ENCODE measurements at places on chromosomes 5 and 9.

DNA sequence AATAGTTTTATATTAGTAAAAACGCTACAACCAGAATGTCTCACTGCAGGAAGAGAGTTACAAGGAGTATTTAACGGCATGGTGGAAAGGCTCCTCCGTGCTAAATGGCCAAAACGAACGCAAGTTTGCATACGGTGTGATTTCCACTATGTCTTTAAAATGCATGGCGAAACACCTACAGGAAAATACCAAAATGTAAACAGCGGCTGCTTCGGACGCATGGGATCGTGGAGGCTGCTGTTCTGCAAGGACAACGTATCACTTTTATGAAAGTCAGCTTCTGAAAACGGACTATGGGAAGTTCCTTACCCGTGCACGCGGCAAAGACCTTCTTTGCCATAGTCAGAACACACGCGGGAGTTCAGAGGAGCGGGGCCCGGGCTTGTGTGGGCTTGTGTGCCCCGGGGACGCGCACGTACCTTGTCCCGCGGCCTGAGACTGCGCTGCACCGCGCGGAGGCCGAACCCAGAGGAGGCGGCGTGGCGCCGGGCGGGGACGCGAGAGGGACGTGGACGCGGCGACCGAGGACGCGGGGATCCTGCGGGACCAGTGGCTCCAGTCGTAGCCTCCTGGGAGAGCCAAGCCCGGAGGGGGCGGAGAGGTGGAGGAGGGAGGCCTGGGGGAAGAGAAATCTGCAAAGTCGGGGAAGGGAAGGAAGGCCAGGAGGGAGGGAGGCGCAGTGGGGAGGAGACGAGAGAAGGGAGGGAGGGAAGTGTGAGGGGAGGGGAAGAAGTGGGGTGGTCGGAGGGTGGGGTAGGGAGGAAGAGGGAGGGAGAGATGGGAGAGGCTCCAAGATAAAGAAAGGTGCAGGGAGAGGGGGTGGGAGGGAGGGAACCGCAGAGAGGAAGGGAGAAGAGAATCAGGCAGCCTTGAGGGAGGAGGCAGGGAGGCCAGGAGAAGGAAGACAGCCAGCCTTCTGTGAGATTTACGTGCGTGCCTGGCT is at the start of gene CMBL:
Gene CMBL (minus strand): TSS at position 697 of the 943 bp plus-strand sequence. CDS start 17,140 bp downstream, outside the sequence.
- no peak for DNase-seq

- no peak for DNase-seq
These were observed 23.7 kb downstream of the CSNK1G3 start for GRCh38 chr5:123535648-123536047.

DNA sequence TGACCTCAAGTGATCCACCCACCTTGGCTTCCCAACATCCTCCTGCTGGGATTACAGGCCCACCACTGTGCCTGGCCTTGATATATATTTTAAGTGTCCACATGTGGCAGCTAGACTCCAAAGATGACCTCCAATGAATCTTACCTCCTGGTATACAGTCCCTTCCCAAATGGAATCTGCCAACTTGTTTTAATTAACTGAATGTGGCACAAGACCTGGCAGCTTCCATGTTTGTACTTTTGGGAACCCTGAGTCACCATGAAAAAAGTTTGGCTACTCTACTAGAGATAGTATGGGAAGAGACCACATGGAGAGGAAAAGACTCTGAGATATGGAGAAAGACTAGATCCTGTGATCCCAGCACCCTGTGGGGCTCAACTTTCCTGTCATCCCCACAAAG is 42.5 kb downstream of the CCL28 start:
- no peak for DNase-seq

- DNase-seq: no peak
These were observed 19.2 kb downstream of the SIL1 start for GRCh38 chr5:139178935-139179334.

- DNase-seq: no peak
These were observed 30.4 kb downstream of the MVB12B start for GRCh38 chr9:126357074-126357473.

- no peak for DNase-seq
These were observed 455.1 kb upstream of the TLE4 start for GRCh38 chr9:79116709-79117108.

GRCh38 chr9:125475385-125475784 is 213.8 kb downstream of the GAPVD1 start:
- no peak for DNase-seq

- DNase-seq: no peak
These were observed 1793.8 kb upstream of the WWC1 start for GRCh38 chr5:166497496-166498104.

GRCh38 chr5:103291606-103292005 is 33.0 kb downstream of the MACIR start:
- DNase-seq: no peak

DNA sequence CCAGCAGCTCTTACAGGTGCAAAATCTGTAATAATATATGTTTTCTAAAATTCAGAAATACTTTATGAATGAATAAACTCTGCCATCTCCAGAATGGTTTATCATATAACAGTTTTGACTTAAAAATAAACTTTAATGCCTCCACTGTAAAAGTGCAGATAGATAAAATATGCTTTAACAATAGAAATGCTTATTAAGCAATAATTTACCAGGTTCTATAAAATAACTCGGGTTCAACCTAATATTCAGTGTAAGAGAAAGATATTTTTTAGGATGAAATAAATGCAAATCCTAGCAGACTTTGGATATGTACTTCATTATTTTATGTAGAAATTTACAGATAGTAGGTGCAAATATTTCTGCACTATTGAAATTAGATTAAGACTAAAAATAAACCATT is 74.1 kb downstream of the FBXL7 start:
- no peak for DNase-seq

GRCh38 chr9:38423273-38423972 is 831 bp downstream of the IGFBPL1 start:
- DNase-seq: no peak

DNA sequence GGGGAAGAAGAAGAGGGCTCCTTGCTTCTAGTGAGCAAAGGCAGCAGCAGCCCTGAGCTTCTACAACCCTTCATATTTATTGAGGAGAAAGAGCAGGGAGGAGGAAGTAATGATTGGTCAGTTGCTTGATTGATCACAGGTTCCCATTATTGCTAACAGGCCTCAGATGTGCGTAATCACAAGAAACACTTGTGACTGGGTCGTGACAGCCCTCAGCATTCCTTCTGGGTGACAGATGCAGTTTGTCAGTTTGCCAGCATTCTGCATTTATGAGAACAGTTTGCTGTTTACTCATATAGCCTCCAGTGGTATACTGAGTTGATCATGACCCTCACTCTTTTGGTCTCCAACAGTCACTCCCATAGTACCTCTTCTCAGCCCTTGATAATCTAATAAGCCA is 111.5 kb upstream of the TNC start:
- DNase-seq: no peak

- DNase-seq: no peak
These were observed 96.3 kb downstream of the GLDC start for GRCh38 chr9:6549106-6549800.

DNA sequence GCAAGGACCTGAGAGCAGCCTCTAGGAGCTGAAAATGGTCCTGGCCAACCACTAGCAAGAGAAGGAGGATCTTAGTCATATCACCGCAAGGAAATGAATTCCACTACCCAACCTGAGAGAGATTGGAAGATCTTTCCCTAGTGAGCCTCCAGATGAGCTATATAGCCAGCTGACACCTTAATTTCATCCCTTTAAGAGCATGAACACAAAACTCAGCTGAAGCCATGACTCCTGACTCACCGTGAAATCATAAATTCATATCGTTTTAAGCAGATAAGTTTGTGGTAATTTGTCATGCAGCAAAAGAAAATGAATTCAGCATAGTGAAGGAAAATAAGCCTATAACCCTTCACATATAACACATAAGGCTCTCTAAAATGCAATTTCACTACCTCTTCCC is 23.5 kb downstream of the MAPKAP1 start:
- no peak for DNase-seq

GRCh38 chr5:103690676-103691075 is 128.1 kb upstream of the NUDT12 start:
- DNase-seq: no peak

DNA sequence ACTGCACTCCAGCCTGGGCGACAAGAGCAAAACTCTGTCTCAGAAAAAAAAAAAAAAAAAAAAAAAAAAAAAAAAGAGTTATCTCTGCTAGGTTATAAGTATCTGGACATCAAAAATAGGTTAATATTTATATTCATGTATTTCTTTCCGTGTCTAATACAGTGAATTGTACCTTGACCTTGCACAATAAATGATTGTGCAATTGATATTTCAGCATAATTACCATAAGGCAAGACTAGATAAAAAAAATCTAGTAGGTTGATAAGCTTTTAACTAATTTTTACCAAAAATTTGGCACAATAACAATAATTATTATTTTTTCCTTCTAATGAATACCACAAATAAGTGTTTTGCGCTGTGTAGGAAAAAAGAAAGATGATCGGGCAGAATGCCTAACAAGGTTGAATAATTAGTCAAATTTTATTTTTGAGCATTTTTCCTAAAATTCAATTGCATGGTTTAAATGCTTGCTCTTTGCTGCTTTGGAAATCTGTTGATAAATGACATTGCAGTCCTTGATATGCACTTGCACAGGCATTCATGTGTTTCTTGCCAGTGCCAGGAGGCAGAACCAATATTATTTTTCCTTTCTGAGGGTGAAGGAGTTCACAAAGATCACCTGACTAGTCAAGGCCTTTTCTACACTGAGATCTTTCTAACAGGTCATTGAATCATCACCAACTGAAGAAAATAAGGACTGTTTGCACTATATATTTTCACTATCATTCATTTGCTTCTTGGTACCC is 127.5 kb downstream of the ARRDC3 start:
- no peak for DNase-seq

DNA sequence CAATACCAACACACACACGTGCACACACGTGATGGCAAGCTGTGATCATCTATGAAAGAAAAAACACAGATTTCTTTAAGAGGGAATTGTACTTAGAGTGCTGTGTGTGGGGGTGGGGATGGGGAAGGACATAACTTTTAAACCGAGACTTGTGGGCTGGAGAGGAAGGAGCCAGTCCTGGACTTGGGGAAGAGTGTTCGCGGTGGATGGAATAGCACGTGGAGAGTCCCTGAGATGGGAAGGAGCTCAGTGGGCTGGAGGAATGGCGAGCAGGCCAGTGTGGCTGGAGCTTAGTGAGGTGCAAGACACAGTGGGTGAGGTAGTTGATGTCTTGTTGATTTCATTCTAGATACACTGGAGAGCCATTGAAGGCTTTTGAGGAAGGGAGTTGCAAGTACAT is 78.5 kb downstream of the RGS3 start:
- no peak for DNase-seq

GRCh38 chr5:139473565-139473964 is 2.8 kb downstream of the SMIM33 start:
- DNase-seq: no peak

GRCh38 chr9:7368410-7369292 is 430.9 kb downstream of the DMAC1 start:
- no peak for DNase-seq

GRCh38 chr5:116394186-116394867 is 180.3 kb downstream of the SEMA6A start:
- no peak for DNase-seq

GRCh38 chr9:136671646-136672430 is 9.1 kb downstream of the EGFL7 start:
- DNase-seq: no peak

DNA sequence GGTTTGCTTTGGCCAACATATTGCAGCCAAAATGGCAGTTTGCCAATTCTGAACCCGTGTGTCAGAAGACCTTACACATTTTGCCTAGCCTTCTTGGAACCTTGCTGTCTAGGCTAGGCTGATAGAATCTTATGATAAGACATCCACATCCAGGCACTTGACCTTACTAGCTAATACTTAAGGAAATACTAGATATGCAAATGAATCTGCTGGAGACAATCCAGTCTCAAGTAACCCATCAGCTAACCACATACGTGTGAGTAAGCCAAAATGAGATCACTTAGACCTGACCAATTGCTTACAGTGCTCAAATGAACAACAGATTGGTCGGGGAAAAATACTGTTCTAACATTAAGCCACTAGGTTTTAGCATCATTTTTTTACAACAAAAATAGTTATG is 1504.6 kb upstream of the CDH9 start:
- DNase-seq: no peak

GRCh38 chr5:168198359-168198758 is 93.1 kb upstream of the WWC1 start:
- DNase-seq: no peak

DNA sequence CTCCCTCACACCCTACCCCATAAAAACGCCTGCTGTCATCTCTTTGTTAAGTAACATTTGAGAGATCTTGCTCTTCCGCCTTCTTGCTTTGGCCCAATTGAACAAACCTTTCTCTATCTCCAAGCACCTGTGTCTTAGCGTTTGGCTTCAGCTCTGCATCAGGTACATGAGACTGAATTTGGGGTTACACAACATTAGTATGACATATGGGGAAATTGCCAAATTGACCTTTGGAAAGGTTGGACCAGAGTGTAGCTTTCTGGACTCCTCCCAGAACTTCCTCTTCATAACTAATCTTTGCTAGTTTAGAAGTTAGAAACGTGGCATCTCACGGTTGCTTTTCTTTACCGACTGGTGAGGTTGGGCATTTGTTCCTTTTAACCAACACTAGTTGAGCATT is 3.5 kb upstream of the EXOSC3 start:
- DNase-seq: no peak

DNA sequence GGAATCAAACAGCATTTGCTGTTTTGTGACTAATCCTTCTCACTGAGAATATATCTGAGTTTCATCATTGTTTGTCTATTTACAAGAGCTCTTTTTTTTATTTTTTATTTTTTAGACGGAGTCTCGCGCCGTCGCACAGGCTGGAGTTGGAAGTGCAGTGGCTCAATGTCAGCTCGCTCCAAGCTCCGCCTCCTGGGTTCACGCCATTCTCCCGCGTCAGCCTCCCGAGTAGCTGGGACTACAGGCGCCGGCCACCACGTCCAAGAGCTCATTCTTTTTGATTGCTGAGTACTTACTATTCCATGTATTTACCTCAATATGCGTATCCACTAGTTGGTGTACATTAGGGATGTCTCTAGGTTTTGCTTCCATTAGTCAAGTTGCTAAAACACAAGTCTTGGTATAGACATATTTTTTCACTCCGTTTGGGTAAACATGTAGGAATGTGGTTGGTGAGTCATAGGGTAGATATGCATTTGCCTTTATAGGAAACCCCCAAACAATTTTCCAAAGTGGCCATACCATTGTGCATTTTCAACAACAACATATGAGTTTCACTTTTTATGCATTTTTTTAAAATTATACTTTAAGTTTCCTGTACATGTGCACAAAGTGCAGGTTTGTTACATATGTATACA is 1005.0 kb upstream of the CDH10 start:
- DNase-seq: no peak

- DNase-seq: no peak
These were observed 63.3 kb upstream of the SLC30A5 start for GRCh38 chr5:69030358-69031062.

All from CD4-positive, alpha-beta T cell treated with Interferon gamma for 1 hour (primary cell).